ENCODE measurements at places on chromosomes 7 and 10.

- DNase-seq = no peak
Observed at GRCh38 chr10:133262696-133263095, 14.0 kb downstream of the ADAM8 start.

DNA sequence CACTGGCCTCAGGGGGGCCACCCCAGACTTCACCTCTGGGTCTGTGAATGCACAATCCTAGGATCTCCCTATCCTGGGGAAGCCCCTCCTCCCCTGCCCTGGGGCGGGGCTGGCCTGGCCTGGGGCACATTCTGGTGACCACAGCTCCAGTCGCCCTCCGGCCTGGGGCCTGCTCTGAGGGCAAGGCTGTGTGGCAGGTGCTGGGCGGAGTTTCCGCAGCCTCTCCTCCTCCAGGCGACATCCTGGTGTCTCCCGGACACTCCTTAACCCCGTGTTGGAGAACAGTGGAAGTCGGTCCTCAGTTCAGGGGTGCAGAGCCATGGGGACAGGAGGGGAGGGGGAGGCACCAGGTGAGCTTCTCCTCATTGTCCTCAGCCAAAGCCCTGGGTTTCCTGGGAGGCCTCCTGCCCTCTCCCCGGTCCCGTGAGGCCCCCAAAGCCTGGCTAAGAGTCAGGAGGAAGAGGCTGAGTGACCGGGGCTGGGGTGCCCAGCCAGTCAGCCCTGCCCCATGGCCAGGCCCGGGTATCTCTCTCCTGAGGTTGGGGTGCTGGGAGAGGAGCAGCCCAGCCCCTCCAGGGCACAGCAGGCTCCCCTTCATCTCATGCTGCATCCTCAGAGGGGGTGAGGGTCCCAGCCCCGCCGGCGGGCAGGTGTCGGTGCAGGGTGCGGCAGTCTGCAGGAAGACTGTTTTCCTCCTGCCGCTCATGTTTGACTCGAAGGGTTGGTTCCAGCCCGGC lies 22.6 kb downstream of the UNCX start:
- no peak for DNase-seq

- DNase-seq = no peak
Observed at GRCh38 chr7:19177269-19177668, 32.0 kb upstream of the FERD3L start.

GRCh38 chr7:140512317-140513000 lies 33.2 kb upstream of the MKRN1 start:
- no peak for DNase-seq

DNA sequence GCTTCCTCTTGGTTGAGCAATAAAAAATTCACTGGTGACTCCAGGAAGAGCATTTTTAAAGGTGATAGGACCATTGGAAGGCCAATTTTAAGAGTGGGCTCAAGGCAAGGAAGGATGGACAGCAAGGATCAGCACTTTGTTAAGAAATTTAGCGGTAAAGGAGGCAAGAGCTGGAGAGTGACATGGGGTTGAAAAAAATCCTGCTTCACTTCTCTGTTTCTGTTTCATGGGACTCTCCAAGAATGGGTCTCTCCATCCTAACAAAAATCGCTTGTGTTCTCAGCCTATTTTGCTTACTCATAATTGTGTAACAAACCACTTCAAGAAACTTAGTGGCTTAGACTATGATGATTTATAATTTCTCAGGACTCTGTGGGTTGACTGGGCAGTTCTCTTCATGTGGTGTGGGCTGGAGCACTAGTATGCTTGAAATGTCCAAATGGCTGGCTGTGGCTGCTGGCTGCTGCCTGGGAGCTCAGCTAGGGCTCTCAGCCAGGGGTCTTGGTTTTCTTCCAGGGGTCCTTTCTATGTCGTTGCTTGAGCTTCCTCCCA lies 59.8 kb upstream of the ZNRF2 start:
- no peak for DNase-seq

DNA sequence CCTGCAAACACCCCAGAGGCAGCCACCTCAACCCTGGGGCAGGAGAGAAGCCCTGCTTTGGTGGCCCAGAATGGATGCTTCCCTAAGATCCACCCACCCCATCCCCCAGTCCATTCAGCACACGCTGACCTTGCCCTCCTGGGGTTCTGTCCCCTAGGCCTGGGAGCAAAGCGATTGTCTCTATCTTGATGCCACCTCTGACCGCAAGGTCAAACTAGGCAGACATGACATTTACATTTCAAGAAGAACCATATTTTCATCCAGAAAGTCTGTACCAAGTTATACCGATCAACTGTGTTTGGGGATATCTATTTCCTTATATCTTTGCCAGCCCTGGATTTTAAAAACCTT lies 23.0 kb downstream of the MAT1A start:
- DNase-seq = no peak

DNA sequence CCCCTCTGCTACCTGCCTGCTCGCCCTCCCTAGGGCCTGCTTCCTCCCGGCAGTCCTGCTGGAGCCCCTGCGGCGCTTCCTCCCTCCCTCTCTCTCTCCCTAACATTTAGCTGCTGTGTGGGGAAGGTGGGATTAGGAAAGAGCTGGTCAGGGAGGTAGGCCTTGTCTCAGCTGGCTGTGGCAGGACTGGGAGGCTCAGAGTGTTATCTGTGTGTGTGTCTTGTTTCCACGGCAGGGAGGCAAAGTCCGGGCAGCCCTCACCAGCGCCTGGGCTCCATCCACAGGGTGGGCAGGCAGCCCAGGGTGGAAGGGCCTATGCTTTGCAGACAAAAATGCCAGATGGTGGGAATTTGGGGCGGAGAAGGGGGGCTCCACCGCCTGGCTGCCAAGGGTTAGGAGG lies 105.7 kb downstream of the RPS24 start:
- DNase-seq = no peak

DNA sequence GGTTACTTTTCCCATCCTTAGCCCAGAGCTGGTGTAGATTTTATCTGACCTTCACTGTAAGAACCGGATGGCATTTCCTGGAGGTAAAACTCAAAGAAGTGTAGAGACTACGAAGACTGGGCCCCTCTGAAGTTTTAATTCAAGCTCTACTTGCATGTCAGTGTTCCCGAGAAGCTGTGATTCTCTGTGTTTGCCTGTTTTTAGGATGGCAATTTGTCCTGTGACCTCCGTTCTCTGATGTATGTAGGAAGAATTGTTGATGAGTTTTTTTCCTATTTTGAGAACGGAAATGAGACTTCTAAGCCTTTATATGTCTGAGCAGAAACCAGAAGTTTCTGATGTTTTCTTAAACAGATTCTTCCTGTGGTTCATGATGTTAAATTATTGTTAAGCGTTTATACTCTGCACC lies 94.1 kb downstream of the CDCA7L start:
- no peak for DNase-seq

DNA sequence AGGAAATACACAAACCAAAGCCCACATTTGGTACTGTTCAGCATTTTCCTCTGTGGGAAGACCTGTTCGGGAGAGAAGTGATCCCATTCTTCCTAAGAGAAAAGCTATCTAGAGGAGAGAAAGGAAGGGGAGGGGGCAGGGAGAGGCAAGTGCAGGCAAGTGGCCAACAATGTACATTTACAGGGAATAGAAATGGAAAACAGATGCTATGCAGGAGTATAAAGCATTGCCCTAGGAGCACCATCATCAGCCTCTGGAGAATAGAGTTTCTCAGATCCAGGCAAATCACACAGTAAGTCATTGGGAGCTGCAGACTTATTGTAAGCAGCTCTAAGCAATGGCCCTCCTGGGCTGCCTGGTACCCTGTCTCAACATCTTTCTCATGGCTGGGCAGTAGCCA lies 424.4 kb upstream of the AUTS2 start:
- DNase-seq = no peak

DNA sequence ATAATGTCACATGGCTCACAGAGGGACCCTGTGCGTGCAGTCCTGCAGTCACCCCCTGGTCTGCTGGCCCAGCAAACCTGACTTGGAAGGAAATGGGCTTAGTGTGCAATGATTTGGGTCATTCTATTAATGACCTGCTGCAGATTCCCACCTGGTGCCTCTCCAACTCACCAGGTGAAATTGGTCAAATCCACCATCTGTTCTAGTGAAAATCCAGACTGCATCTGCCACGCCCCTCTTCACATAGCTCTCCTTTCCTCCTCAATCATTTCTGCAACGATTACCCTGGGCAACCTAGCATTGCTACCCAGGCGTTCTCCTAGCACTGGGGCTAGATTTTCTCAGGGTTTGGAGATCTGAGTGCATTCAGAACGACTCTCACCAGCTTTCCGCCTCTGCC lies 29.4 kb downstream of the SRRM3 start:
- DNase-seq = no peak

- DNase-seq = no peak
Observed at GRCh38 chr7:4612939-4613841, 68.9 kb upstream of the FOXK1 start.

GRCh38 chr7:36570528-36571189 lies 153.6 kb downstream of the AOAH start:
- DNase-seq = no peak

GRCh38 chr7:144997512-144997911 lies 161.7 kb upstream of the TPK1 start:
- DNase-seq = no peak
